Activated CD4-positive, alpha-beta T cell treated with anti-CD3 and anti-CD28 coated beads, Interleukin-2, amount 10 ng/mL, durations not matched to agents 24 days and 14 days (primary cell): ENCODE measurements at places on chromosomes 4 and X.

DNA sequence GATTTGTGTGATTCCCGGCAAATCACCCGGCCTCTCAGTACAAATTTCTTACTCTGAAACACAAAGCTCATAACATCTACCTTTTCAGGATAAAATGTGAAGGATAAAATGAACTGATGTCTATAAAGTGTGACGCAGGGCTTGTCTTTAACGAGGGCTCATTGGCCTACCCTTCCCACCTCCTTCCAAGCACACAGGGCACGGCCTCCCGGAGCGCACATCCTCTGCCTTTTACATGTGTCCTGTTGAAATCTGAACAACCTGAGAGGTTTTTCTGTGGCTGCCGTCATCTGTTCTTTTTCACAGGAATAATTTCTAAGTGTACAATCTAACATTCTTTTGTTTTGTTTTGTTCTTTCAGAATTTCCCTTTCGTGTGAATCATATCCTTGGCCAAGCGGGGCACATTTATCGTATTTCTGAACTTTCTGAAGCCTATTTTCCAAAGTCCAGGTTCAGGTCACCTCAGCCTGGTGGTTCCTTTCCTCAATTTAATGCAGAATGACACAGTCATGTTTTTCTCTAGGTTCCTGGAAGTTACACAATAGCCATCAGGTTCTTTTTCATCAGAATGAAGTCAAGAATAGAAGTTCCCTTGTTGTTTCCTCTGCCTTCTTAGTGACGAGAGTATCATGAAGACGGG, 53.1 kb upstream of the SPRY1 start:
- no peak for DNase-seq

- DNase-seq, result no peak
Observed at GRCh38 chr4:163949976-163950601, 455.6 kb downstream of the TMA16 start.

GRCh38 chr4:24598025-24598424, 13.7 kb upstream of the DHX15 start:
- DNase-seq, result no peak

DNA sequence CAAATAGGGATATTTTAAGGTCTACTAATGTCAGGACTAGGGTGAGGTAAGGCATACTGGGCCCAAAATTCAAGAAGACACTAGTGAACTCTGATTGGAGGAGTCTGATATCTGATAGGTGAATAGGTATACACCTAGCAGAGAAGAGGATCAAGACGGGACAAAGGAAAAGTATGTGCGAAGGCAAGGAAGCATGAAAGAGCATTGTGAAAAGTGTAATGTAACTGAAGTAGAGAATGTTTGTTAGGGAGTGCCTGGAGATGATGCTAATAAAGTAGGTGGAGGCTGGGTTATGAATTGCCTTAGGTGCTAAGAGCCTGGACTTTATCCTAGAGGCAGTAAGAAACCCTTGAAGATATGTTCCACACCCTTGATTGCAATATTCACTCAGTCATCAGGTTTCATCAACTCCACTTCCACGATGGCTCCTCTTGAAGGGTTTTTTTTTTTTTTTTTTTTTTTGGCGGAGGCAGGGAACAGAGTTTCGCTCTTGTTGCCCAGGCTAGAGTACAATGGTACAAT, 49.9 kb upstream of the XIAP start:
- no peak for DNase-seq

GRCh38 chr4:163492951-163493504, 1.5 kb upstream of the TMA16 start:
- no peak for DNase-seq

DNA sequence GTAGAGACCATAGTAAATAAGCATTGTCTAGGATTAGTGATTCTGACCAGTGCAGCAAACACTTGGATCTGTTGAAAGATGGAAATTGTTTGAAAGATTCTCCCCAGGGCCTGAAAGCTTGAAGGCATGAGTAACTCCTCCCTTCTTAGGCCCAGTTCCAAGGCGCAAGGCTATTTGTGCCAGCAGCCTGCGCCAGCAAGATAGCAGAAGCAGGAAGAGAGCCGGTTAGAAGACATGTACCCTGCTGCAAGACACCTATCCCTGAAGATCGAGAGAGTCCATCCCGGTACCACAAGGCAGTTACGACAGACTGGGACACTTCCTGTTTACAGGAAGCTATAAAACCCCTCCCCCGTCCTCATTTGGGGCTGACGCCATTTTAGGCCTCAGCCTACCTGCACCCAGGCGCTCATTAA, 72.4 kb upstream of the JADE1 start:
- no peak for DNase-seq

- DNase-seq, result peak; percentile 91
Observed at GRCh38 chrX:119755981-119756533, 2.3 kb upstream of the SOWAHD start.

GRCh38 chr4:128386761-128387599, 99.4 kb upstream of the PGRMC2 start:
- DNase-seq, result no peak

GRCh38 chr4:147833254-147833653, 101.4 kb downstream of the ARHGAP10 start:
- DNase-seq, result no peak

DNA sequence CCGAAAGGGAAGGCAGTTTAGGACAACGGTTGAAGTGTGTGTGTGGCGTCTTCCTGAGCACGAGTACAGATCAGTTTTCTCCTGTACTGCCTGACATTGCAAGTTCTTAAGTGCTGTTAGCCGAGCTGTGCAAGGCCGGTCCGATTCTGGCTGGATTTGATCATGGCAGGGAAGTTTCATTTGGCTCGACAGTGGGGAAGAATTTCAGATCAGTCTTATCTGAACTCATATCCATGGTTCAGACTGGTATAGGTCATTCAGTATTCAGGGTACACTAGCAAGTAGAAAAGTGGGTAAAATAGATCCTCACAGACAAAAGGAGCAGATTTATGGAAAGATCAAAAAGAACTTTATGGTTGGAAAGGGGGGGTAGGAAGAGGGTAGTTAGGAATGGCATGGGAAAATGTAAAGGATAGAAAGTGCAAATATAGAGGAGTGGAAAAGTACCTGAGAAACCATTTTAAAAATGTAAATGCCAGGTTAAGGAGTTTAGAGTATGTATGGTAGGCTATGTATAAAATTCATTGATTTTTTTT, 716 bp downstream of the THAP9 start:
- DNase-seq, result no peak

- DNase-seq, result no peak
Observed at GRCh38 chr4:5389756-5390310, 318.5 kb downstream of the EVC2 start.

DNA sequence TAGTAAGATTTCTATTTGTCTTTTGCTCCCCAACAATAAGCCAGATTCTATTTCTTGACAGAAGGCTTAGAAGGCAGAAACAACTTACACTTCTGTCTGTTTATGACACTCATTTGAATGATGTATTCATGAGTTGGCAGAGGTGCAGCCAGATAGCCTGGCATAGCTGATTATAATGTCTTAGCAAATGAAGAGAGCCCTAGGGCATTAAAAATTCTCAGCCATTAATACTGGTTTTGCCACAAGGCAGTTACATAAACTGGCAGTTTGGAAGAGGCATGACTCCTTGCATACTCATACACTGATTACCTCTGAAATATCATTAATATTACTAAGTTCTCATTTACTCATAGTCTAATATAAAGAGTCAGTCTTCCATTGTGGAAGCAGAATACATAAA, 728.5 kb upstream of the NDST4 start:
- no peak for DNase-seq

DNA sequence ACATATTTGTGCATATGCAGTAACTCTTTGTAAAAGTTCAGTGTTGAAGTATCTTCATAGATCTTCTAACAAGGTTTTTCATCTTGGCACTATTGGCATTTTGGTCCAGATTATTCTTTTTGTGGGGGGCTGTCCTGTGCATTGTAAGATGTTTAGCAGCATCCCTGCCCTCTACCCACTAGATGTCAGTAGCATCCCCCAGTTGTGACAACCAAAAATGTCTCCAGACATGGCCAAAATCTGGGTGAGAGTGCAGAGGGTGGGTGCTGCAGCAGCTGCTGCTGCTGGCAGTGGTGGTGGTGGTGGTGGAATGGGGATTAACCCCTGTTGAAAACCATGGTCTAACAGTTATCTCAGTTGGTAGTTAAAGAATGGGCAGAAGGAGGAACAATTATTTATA, 370.0 kb downstream of the GPAT3 start:
- no peak for DNase-seq

- no peak for DNase-seq
Observed at GRCh38 chr4:48215977-48216376, 53.7 kb downstream of the TEC start.

GRCh38 chrX:16123222-16123786, at the start of gene GRPR:
Gene GRPR (plus strand): TSS chrX:16123565. CDS start chrX:16123954, 389 bp downstream.
- peak; percentile 80 for DNase-seq

DNA sequence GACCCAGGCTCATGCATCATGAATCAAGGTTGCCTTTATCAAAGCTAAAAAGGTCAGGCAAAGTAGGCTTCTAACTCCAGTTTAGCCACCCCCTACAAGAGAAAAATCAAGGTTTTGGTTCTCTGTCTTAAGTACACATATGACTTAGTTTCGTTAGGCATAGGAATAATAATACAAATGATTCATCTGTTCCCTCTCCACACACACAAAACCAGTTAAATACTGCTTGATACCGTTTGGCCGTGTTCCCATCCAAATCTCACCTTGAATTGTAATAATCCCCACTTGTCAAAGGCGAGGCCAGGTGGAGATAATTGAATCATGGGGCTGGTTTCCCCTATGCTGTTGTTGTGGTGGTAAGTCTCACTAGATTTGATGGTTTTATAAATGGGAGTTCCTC, 226.2 kb downstream of the HS6ST2 start:
- no peak for DNase-seq

DNA sequence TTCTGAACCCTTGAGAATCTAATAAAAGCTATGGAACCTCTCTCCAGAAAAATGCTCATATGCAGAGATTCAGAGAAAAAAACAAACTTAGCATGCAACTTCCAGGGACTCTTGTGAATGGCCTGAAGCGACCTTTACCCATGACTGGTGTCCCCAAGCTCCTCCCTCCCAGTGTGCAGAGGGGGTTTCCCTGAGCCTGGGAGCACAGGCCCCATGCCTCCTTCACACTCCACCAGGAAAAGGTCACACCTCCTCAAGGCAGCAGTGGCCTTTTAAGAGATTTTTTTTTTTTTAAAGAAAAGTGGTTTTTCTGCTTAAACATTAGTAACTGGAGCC, 13.3 kb upstream of the UBA6 start:
- DNase-seq, result peak; percentile 70

- no peak for DNase-seq
Observed at GRCh38 chrX:107619885-107620322, 8.4 kb upstream of the PRPS1 start.

GRCh38 chrX:29813174-29813573, 402.2 kb upstream of the MAGEB2 start:
- DNase-seq, result no peak

GRCh38 chr4:30720021-30720660, at the start of gene PCDH7:
Gene PCDH7 (plus strand): TSS chr4:30720369. CDS start chr4:30721423, 1,054 bp downstream.
- no peak for DNase-seq

DNA sequence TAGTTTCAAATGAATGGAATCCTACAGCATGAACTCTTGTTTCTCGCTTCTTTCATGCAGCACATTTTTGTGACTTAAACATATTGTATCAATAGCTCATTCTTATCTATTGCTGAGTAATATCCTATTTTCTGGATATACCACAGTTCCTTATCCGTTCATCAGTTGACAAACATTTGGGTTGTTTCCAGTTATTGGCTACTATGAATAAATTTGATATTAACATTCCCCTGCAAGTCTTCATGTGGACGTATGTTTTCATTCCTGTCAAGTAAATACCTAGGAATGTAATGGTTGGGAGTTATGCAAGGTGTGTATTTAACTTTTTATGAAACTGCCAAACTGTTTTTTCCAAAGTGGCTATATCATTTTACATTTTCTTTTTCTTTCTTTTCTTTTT, 114.0 kb upstream of the SH3RF1 start:
- no peak for DNase-seq

GRCh38 chr4:117755438-117755837, 278.8 kb upstream of the NDST3 start:
- no peak for DNase-seq

GRCh38 chrX:670645-671044, 40.1 kb downstream of the SHOX start:
- DNase-seq, result no peak

GRCh38 chr4:19473569-19473968, 778.1 kb upstream of the SLIT2 start:
- DNase-seq, result no peak

GRCh38 chrX:11290416-11291102, 2.7 kb upstream of the AMELX start:
- DNase-seq, result no peak

GRCh38 chr4:4568806-4569427, 27.1 kb upstream of the STX18 start:
- no peak for DNase-seq

GRCh38 chr4:48175806-48176205, 41.8 kb upstream of the TXK start:
- no peak for DNase-seq

- peak; percentile 86 for DNase-seq
Observed at GRCh38 chrX:46573331-46573891, at the start of gene CHST7. Gene CHST7 (plus strand): TSS chrX:46573765. CDS start chrX:46573932, 167 bp downstream.

DNA sequence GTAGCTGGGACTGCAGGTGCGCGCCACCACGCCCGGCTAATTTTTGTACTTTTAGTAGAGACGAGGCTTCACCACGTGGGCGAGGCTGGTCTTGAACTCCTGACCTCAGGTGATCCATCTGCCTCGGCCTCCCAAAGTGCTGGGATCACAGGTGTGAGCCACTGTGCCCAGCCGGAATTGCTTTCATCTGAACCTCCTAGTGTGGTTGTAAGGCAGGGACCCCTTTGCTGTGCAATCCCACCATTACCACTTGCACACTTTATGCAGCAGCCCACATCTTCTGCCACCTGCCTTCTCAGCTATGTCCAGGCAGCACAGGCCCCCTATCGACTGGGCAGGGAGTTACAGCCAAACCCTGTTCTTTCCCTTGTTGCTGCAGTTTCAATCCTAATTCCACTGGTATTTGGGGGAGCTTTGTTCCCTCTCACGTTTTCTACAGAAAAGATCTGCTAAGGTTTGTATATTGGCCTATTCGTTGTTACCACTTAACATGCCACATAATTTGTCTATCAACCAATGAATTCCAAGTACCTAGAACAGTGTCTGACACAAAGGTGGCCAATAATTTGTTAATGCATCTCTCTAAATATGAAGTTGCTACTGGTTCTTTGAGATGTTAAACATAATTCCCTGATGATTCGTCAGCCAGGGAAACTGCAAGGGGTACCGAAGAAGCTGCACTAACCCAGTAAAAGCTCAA, 6.5 kb downstream of the RPL39 start:
- DNase-seq, result peak; percentile 83
